Stimulated activated CD4-positive, alpha-beta T cell treated with anti-CD3 and anti-CD28 coated beads, Interleukin-12 subunit alpha, Interleukin-12 subunit beta, amount 100 ng/mL, for 24 hours (primary cell): ENCODE measurements at places on chromosomes 7 and 10.

DNA sequence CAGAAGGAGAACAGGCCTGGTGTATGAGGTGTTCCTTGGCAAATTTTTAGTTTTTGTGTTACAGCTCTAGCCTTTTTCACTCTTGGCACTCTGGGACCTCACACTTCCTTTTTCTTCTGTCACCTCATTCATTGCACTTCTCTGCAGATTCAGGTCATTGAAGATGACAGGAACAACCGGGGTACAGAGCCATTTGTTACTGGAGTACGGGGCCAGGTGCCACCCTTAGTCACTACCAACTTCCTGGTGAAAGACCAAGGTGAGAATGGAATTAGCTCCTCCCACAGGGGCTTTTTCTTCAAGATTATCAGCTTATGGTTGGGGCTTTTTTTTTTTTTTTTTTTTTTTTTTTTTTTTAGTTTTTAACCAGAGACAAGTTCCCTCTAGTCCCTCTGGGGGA is 18.5 kb upstream of the CHCHD1 start:
- DNase-seq, result no peak

GRCh38 chr7:93435791-93436190 is 138.7 kb downstream of the CALCR start:
- DNase-seq, result no peak

DNA sequence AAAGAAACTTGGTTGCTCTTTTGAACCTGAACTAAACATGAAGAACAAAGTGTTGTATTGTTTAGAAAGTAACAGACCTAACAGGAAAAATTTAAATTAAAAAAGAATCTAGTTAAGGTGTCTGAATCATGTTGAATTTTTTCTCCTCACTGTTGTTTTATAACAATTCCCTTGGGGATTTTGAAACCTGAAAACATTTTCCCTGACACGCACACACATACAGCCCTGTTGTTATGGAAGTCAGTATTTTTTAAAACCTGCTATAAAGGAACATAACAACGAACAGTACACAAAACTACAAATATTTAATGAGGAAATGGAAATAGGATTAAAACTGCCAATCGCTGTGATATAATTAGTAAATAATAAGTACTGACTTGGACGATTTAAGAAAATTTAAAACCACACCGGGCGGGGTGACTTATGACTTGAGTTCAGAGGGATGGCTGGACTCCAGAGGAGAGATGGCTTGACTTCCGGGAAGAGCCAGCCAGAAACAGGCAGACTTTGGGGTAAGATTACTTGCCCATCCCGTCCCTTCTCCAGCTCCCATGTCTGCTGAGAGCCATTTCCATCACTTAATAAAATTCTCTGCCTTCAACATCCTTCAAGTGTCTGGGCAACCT is 16.2 kb upstream of the SPOCK2 start:
- DNase-seq, result no peak

GRCh38 chr10:93873420-93874115 is 20.2 kb upstream of the SLC35G1 start:
- no peak for DNase-seq

DNA sequence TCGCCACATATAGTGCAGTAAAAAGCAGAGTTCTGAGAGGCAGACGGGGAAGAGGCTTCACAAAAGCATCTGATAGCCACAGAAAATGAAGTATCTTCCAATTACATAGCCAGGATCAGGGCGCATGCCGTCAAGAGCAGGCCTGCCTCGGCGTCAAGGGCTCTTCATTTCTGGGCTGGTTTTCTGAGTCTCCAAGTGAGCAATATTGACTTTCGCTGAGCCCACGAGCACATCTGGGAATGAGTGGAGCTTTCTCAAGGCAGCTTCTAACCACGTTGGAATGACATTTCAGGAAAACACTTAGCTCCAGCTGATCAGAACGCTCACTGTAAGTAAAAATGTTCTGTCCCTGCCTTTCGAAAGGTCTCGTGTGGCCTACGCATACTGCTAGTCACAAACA is 51.9 kb downstream of the CLRN3 start:
- DNase-seq, result no peak
